ENCODE measurements at places on chromosomes 2 and 18.

- no peak for DNase-seq
Measured at GRCh38 chr2:86253424-86253823, 54.2 kb downstream of the MRPL35 start.

DNA sequence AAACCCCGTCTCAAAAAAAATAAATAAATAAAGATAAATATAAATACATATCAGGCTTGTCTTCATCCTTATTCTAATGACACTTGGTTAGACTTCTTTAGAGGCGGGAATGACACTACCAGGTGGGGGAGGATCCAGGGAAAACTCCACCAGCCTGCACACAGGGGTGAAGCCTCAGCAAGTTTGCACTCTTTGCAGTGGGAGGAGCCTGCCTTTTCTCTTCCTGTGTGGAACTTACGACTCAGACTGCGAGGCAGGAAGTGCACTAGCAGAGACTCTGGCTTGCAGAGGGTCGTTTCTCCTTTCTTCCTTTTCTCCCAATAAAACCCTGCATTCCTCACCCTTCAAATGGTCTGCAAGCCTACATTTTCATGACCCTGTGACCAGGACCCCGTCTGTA is 153.6 kb upstream of the CBLN2 start:
- no peak for DNase-seq

GRCh38 chr2:16861530-16861929 is 195.9 kb upstream of the CYRIA start:
- DNase-seq = no peak

DNA sequence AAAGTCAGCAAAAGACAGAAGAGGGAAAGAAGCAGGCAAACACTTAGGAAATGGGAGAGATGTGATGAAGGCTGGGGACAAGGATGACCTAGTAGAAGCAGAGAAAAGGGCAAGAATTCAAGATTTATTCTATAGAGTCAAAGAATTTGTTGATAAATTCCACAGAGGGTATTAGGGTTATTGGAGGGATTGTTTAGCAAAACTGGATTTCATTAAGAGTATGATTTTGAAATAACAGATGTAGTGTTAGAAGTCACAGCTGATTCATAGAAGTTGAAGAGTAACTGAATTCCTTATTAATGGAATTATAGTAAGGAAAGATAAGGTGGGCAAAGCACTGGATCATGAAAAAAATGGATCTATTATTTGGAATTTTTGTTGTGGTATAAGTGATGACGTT is 48.6 kb downstream of the CEP192 start:
- no peak for DNase-seq

GRCh38 chr18:35680139-35680551 is 98.6 kb downstream of the GALNT1 start:
- no peak for DNase-seq

DNA sequence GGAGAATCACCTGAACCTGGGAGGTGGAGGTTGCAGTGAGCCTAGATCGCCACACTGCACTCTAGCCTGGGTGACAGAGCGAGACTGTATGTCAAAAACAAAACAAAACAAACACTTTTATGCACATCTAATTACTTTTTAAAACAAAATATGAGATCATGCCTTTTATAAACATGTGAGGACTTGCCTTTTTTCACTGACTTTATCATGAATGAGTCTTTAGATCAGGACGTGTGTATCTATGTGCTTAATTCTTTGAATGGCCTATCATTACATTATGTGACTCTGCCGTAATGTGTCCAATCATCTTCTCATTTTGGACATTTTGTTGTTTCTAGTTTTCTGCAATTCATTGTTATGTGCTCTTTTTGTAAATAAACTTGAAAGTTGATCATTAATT is 58.7 kb downstream of the FAM117B start:
- DNase-seq = no peak

DNA sequence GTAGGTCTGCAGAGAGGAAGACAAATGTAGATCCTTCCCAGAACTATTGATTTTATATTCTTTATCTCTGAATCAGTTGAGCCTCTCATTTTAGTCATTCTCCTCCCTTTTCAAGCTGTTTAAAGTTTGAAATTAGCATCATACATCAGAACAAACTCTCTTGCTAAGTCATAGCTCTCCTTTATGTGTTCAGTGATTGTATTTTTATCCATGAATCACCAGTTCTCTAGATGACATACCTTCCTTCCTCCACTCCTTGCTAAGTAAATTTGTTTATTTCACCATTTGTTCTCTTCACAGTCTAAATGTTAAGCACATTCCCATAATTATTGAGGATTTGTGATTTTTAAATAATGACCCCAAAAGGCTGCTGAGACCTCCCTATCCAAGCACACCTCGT is 63.5 kb upstream of the RAPGEF4 start:
- no peak for DNase-seq

DNA sequence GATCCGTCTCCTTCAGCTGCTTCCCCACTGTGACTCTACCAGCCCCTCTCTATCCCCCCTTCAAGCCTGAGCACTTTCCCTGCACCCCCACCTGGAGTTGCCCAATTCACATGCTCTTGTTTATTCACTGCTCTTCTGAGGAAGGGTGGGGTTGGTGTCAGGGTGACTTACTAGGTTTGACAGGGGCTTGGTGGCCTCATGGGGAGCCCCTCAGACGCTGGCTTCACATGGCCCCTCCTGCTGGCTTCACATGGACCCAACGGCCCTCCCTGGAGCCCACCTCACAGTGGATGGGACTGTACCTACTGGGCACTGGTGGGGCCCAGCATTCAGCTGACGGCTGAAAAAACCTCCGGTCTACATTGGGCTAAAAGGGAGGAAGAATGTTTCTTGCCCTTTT is 16.7 kb upstream of the MRPL33 start:
- DNase-seq = no peak

DNA sequence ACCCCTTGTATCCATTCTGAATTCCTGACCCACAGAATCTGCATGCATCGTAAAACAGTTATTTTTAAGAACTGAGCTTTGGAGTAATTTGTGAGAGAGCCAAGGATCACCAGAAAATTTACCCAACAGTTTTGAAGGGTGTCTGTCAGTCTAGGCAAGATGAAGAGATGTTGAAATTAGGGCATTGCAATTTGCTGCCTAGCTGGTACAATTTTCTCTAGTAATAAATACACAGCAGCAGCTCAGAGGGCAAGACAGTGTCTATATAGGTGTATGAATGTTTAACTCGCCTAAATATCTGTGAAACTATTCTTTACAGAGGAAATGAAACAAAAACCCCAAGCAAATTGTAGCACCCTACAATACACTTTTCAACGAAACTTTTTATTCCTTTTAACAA is 377.8 kb upstream of the POU3F3 start:
- DNase-seq = no peak

DNA sequence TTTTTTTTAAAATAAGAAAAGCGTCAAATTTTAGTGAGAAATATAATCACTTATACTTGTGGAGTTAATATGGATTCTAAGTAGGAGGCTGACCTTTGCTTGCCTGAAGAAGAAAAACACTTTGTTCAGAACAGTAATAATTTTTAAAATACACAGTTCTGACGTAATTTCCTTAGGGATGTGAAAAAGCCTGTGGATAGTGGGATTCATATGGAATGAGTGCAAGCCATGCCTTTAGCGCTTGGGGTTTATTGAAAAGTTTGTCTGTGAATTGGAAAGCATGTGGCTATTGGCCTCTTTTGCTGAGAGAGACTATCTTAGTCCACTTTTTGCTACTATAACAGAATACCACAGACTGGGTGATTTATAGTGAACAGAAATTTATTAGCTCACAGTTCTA is 151.3 kb downstream of the CCDC85A start:
- DNase-seq = no peak

DNA sequence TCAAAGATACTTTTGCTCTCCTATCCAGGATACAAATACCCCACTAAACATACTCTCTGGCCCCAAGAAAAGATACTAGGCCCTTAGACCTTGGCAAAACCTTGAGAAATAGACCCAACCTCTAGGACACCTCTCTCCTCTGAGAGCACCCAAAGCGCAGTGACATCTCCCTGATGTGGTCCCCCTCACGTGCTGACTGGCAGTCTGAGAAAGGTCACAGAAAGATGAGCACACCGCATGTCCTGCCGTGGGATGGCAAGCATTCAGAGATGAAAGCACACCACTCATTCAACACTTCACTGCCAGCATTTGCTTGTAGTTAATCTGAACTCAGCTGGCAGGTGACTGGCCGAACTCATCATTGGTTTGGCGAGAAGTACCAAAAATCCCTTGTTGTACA is 6.1 kb upstream of the TBC1D8 start:
- no peak for DNase-seq

DNA sequence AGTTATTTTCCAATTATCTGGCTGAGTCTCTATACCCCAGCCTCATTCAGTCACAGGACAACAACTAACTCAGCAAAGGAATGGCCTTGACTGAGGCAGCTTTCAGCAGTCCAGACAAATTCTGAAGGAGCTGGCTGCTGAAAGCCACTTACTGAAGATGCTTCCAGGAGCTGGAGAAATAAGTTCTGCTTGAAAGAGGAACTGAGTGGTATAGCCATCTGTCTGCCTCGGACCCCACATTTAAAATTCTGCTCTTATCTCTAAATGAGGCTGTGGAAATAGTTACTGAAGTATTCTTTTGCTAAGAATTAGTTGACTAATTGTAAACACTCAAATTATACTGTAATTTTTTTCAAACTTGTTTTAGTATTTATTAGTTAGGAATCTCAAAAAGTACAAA is 9.1 kb upstream of the GPD2 start:
- no peak for DNase-seq

DNA sequence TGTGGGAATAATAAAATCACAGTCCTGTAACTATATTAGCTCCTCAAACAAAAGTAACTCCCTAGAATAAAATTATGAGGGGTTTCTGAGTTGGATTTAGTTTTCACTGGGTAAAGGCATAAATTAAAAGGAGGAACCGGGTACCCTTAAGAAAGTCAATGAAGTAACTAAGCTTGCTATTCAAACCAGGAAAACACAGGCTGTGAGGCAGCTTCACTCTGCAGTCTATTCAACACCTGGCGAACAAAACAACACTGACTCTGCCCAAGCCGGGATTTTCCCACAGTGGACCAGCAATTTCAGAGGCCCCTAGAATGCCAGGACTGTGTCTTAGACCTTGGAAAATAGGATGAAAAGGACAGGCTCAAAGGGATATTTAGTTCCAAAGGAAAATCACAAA is 24.6 kb upstream of the CREB1 start:
- no peak for DNase-seq

- no peak for DNase-seq
Measured at GRCh38 chr2:217562871-217563480, 439.8 kb downstream of the TNS1 start.

DNA sequence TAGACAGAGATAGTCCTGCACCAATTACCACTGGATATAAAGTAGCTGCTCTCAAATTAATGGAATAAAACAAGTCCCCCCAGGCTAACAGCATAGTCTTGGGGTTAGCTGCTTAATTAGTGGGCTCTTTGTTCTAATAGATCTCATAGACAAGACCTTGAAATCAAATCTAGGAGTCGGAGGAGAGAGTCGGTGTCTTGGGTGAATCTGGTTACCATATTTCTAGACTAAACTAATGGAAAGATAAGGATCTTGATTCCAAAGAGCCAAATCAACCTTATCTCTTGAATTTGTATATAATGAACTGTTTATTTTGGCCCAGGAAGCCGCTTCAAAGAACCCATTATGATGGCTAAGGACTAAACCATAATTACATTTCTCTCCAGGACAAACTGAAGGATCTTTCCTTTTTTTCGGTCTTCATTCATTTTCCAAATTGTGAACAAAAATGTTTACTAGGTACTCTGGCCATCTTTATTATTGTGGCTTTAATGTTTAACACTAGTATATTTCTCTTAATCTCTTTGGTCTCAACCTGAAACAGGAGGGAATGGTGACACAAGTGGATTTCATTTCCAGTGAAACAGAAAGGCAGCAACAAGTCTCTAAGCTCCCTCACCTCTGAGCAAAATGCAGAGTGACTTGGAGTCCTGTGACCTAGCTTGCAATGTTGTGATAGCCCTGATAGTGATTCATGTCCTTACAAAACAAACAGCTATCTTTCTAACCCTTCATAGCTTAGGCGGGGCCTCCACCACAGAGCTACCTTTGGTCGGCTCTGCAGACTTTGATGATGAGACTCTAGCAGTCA is 137.9 kb upstream of the PARD3B start:
- DNase-seq = no peak

DNA sequence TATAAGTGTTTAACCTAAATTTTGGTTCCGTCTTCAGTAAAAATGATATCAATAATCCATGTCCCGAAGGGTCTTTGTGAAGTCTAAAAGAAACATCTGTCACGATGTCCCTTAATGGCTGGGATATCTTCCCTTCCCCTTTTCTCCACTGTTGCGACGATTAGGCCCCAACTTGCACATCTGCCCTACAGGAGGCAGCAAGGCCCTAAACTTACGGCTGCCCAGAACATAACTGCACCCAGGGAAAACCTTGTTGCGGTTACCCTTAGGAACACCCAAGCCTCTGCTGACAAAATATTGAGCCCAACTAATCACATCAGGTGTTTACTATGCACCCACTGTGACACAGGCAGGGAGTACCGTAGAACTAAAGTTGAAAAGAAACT is 1.3 kb upstream of the SMAD2 start:
- DNase-seq = no peak

DNA sequence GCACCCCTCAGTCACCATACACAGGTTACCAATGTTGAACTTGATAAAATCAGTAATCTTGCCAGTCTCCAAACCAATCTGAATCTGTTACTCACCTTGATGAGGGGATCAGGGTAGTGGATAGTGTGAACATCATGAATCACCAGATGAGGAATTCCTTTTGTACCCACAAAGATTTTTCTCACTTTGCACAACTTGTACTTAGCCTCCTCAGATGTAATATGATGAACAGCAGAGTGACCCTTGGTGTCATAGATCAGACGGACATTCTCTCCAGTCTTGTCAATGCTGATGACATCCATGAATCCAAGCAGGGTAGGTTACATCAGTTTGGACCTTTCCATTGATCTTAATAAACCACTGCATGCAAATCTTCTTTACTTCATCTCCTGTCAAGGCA is 54.7 kb downstream of the MDH1 start:
- DNase-seq = no peak

DNA sequence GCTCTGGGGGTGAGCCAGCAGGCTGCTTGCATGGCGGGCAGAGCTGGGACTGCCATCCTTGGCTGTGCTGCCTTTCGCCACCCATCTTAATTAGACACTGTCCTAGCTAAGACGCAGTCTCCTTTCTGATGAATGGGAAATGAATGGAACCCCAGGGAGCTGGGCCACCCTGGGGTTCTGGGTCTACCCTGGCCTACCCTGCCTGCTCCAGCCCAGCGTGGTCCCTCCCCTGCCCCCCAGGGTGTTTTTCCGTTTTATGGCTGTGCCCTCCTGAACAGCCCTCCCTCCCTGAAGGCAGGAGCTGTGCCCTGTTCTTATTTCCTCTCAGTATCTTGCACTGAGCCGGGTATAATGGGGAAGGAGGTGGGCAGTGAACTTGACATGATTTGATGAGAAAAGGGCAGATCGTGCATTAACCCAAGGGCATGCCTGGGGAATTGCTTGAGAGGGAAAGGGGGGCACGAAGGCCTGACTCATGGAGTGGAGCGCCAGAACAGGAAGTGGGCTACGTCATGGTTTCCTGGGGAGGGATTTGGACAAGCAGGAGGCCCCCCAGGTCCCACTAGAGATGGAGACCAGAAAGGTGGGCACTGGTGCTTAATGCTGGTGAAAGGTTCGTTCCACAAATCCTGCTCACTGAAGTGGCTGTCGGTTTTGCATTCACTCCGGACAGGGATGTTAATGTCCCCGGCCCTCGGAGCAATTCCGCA is 165.0 kb downstream of the KLHL29 start:
- no peak for DNase-seq

- no peak for DNase-seq
Measured at GRCh38 chr2:212897296-212897695, 254.1 kb downstream of the IKZF2 start.

All from putamen (tissue), 1 donor.